Activated CD8-positive, alpha-beta memory T cell treated with anti-CD3 and anti-CD28 coated beads, Interleukin-2, amount 10 ng/mL, durations not matched to agents 7 days and 5 days (primary cell): ENCODE measurements at places on chromosomes 1 and 21. TPM values are rescaled to one million over a fixed set of nuclear protein-coding genes. Genes with fewer than 3 reads are reported as not detected.

ASTN1 gene
- not detected for total RNA-seq

ADORA3 gene
- total RNA-seq, result not detected

- peaks cover 2% of the 10 kb centered on the region for H3K27me3 ChIP-seq
- H3K4me3 ChIP-seq, result no peak overlapping the region
- no peaks in the 10 kb centered on the region for H3K4me1 ChIP-seq
- DNase-seq, result no peak
These were observed 61.3 kb downstream of the MORN1 start for GRCh38 chr1:2330035-2330434.

DNA sequence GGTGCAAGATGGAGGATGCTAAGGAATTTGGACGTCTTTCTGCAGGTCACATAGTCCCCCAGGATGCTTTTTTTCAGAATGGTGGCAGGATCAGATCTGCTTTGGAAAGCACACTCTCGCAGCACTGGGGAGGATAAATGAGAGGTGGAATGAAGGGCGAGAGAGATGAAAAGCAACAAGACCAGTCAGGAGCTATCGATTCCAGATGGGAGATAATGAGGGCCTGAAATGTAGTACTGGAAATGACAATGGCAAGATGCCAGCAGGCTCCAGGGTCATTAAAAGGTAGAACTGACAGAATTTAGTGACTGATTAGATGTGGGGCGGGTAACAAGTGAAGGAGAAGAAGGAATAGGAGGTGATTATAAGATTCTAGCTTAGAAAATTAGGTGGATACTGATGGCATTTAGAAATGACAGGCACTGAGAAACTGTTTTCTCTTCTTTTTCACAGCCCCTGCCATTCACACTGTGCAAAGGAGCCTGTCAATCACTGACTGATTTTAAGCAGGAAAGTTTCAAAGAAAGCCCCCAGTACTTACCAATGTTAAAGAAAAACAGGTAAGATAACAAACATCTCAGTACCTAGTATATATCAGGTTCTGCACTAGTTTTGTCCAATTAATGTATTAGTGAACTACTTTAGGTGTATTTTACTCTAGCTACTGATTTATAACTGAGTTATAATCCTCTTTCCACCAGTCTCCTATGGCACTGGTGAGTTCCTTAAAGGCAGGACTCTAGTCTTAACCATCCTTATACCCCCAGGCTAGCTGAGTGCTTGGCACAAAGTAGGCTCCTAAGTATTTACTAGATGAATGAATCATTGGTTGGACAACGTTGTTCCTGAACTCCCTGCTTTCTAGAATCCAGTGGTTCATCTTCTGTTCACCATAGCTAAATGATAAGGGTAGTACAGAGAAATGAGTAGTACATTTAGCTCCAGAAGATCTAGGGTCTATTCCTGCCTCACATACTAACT is 9.2 kb downstream of the PIGM start:
- no peak for DNase-seq
- H3K27ac ChIP-seq, result no peak overlapping the region
- H3K4me3 ChIP-seq, result no peak overlapping the region

PPM1J gene
- not detected for total RNA-seq

ASPM gene
- total RNA-seq, result 73.8 TPM

DNA sequence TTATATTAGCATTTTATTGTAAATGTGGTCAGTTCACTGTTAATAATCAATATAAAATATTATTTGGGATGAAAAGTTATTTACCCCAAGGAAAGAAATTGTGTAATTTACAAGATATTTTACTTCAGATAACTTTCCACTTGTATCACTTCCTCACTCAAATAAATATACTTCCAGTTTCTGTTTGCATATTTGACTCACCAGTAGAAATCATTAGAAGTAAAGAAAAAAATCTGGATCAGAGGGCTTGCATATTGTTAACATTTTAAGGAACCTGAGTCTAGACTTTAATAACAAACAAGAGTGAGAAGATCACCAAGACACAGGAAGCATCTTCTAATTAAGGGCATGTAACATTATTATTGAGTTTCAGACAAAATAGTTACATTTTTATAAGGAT is 347 bp upstream of the KRTAP20-4 start:
- no peak overlapping the region for H3K4me3 ChIP-seq
- H3K27ac ChIP-seq, result no peak overlapping the region
- no peaks in the 10 kb centered on the region for H3K27me3 ChIP-seq
- DNase-seq, result no peak

GRCh38 chr21:46141767-46142581 is 13.4 kb downstream of the FTCD start:
- H3K36me3 ChIP-seq, result no peaks in the 10 kb centered on the region
- no peak overlapping the region for H3K27ac ChIP-seq
- no peak for DNase-seq
- H3K27me3 ChIP-seq, result no peaks in the 10 kb centered on the region
- H3K4me1 ChIP-seq, result peaks cover 11% of the 10 kb centered on the region
- no peak overlapping the region for H3K4me3 ChIP-seq

GRCh38 chr1:207891148-207891547 is 19.8 kb downstream of the CD34 start:
- H3K27ac ChIP-seq, result no peak overlapping the region
- no peak overlapping the region for H3K4me3 ChIP-seq

GRCh38 chr1:201501812-201502510 is 5.0 kb downstream of the CSRP1 start:
- peaks cover 2% of the 10 kb centered on the region for H3K36me3 ChIP-seq
- H3K4me3 ChIP-seq, result no peak overlapping the region
- no peak for DNase-seq
- H3K27me3 ChIP-seq, result no peaks in the 10 kb centered on the region
- H3K4me1 ChIP-seq, result peaks cover 31% of the 10 kb centered on the region

GRCh38 chr1:220251272-220251671 is 21.0 kb downstream of the RAB3GAP2 start:
- no peak overlapping the region for H3K4me3 ChIP-seq
- H3K27ac ChIP-seq, result no peak overlapping the region
- no peaks in the 10 kb centered on the region for H3K27me3 ChIP-seq
- peaks cover 81% of the 10 kb centered on the region for H3K36me3 ChIP-seq
- no peak for DNase-seq
- peaks cover 5% of the 10 kb centered on the region for H3K4me1 ChIP-seq

- H3K27me3 ChIP-seq, result peaks cover 34% of the 10 kb centered on the region
- no peaks in the 10 kb centered on the region for H3K36me3 ChIP-seq
- no peak overlapping the region for H3K4me3 ChIP-seq
- DNase-seq, result no peak
- H3K27ac ChIP-seq, result no peak overlapping the region
These were observed 10.1 kb upstream of the ERICH3 start for GRCh38 chr1:74683656-74684055.

DNA sequence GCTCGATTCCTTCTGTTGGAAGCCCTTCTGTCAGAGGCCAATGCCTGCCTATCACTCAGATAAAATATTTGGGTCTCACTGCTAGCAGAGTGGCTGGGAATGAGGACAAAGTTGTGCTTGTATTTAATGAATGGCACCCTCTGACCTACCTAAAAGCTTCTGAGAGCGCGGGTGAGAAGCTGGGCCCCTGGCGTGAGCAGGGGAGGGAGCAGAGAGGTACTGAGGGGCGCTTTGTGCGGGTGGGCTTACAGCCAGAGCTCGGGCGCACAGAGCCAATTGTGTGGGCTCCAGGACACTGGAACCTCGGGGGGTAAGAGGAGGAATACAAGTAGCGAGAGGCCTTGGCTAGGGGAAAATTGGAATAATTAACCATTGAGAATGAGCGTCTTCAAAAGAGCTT is 32.3 kb downstream of the PCAT6 start:
- H3K27ac ChIP-seq, result no peak overlapping the region
- no peak for DNase-seq
- H3K27me3 ChIP-seq, result no peaks in the 10 kb centered on the region
- peaks cover 3% of the 10 kb centered on the region for H3K4me1 ChIP-seq

FTCD gene
- total RNA-seq, result not detected

DNA sequence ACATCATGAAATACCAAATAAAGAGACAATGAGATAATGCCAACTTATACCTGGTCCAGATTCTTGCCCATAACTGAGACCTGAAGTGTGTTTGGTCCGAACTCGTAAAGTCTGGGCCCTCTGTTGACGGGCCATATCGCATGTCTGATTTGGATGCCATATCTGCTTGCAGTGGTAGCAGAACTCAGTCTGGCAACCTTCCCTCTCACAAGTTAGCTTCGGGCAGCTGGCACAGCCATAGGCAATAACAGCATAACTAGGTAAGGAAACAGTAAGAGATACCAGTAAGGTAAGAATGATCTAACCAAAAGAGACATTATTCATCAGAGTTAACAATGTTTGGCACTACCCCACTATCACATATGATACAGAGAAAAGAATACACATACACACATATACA is 15.1 kb downstream of the RNF19B start:
- H3K27me3 ChIP-seq, result no peaks in the 10 kb centered on the region
- no peak for DNase-seq
- H3K4me3 ChIP-seq, result no peak overlapping the region
- H3K27ac ChIP-seq, result no peak overlapping the region
- H3K36me3 ChIP-seq, result peaks cover 26% of the 10 kb centered on the region

PRELP gene
- not detected for total RNA-seq

DNA sequence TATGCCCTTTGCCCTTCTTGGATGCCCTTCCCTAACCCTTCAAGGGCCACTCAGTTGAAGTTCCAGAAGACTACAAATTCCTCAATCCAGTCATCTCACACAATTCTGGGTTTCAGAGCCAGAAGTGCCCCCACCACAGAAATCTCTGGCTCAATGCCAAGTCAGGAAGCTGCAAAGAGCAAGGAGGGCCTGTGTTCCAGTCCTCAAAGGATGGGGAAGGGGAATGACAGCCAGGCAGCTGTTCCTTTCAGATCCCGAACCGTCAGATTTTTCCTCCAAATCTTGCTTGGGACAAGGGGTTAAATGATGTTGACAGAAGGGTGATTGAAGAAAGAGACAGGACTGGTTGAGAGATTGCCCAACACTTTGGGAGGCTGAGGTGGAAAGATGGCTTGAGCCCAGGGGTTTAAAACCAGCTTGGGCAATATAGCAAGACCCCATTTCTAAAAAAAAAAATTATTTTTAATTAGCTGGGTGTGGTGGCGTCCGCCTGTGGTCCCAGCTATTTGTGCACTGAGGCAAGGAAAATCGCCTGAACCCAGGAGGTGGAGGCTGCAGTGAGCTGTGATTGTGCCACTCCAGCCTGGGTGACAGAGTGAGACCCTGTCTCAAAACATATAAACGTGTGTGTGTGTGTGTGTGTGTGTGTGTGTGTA is 716 bp upstream of the HPDL start:
- H3K27me3 ChIP-seq, result no peaks in the 10 kb centered on the region
- H3K4me1 ChIP-seq, result peaks cover 24% of the 10 kb centered on the region
- H3K4me3 ChIP-seq, result peak overlapping the region; percentile 80
- no peak for DNase-seq
- H3K36me3 ChIP-seq, result peaks cover 4% of the 10 kb centered on the region

DNA sequence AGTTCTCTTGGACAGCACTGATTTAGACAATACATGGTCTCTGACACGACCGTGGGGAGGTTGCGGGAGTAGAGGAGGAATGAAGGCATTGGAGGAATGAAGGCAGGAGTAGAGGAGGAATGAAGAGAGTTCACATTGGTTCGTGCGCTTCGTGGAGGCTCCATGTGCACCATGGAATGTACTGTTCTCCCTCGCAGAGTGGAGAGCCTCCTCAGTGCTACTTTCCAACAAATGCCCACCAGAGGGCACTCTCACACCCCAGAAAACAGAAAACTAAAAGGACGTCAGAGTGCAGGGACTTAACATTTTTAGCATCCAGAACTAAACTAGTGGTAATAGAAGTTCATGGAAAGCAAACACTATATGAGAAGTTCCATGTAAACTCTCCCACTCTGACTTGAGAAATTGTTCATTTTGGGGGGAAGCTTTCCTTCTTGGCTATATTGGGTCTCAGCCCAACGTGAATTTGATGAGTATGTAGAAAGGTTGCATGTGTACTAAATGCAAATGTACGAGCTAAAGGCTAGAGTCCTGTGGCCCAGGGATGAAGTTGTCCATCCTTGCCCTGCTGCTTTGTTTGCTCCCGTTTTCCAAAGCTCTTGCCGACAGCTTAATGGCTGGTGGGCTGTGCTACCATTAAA is 211.6 kb downstream of the LMX1A start:
- no peak overlapping the region for H3K4me3 ChIP-seq
- no peaks in the 10 kb centered on the region for H3K27me3 ChIP-seq
- DNase-seq, result peak; percentile 51
- H3K27ac ChIP-seq, result no peak overlapping the region
- no peaks in the 10 kb centered on the region for H3K4me1 ChIP-seq

- H3K36me3 ChIP-seq, result peaks cover 53% of the 10 kb centered on the region
- H3K4me1 ChIP-seq, result peaks cover 20% of the 10 kb centered on the region
These were observed 6.0 kb downstream of the PSMB4 start for GRCh38 chr1:151405187-151405951.

FCGR3A gene
- 1.6 TPM for total RNA-seq

LCE1B gene
- not detected for total RNA-seq

- no peak overlapping the region for H3K4me3 ChIP-seq
- peak; percentile 51 for DNase-seq
- no peaks in the 10 kb centered on the region for H3K36me3 ChIP-seq
- H3K27ac ChIP-seq, result no peak overlapping the region
These were observed 68.8 kb upstream of the RGS1 start for GRCh38 chr1:192506741-192507155.

- H3K36me3 ChIP-seq, result no peaks in the 10 kb centered on the region
- peaks cover 63% of the 10 kb centered on the region for H3K27me3 ChIP-seq
- H3K27ac ChIP-seq, result no peak overlapping the region
- H3K4me3 ChIP-seq, result no peak overlapping the region
- DNase-seq, result no peak
These were observed 4.3 kb downstream of the HES3 start for GRCh38 chr1:6248161-6248776.

GRCh38 chr1:113941245-113941559 is 12.1 kb downstream of the HIPK1 start:
- H3K4me1 ChIP-seq, result peaks cover 72% of the 10 kb centered on the region
- no peak for DNase-seq
- H3K4me3 ChIP-seq, result no peak overlapping the region

DNA sequence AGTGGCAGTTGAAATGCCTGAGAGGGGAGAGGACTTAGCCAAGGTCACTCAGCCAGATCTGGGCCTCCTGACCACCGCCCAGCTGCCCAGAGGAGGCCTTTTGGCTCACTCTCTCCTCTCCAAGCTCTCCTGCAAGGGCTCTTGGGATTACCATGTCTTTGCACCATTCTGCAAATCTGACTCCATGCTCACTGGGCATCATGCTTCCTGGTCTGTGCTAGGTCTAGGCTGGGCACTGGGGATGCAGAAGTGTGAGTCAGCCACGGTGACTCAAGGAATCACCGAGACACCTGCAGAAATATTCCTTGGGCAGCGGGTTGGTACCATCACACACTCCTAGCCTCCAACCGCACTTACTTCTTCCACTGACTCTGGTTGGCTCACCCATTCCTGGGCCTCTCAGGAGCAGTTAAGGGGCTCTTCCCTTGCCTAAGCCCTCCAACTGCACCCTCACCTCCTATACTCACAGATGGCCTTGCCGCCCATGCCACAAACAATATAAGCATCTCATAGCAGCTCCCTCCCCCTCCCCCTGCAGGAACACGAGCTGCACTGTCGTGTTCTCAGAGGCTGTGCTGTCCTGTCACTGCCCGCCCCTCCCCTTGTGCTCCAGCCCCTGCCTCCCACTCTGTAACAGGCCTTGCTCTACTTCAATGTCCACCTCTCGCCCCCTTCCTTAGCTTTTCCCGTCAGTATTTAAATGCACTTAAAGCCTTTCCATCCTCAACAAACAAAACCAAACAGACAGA is 34.8 kb downstream of the CDCP2 start:
- H3K27me3 ChIP-seq, result peaks cover 6% of the 10 kb centered on the region
- H3K4me1 ChIP-seq, result peaks cover 4% of the 10 kb centered on the region
- H3K27ac ChIP-seq, result no peak overlapping the region
- no peak overlapping the region for H3K4me3 ChIP-seq
